ENCODE measurements at places on chromosomes 6 and 20.

DNA sequence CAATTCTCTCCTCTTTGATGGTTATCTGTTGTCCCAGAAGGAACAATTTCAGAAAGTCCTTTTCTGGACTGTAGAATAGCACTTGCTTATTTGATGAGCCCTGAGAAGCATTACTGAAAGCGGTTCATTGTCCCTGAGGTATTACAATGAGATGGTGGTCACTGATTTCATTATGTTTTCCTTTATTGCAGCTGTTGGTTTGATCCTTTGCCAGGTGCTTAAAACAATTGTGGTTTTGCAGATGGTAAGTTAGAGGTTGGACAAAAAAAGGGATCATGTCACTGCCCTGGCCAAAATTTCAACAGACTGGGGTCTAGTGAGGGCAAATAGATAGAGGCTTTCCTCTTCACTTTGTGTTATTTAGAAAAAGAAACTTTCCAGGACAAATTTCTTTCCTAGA lies 61.9 kb downstream of the ESR1 start:
- no peak for DNase-seq

DNA sequence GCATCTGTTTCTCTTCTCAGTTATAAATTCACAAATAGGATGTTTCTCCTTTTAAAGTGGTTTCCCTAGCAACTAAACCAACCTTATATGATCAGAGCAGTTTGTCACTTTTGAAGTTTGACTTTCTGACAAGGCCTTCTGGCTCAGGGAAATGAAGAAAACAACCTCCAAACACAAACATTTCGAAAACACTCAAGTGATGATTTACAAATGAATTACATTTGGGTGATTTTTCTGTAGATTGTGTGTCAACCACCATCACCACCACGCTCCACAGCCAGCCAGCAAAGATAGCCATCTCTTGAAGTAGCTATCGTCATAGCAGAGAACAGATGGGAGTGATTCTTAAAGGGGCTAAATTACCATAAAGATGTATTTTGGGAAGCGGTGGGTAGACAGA lies 16.5 kb upstream of the MLIP start:
- DNase-seq = no peak

DNA sequence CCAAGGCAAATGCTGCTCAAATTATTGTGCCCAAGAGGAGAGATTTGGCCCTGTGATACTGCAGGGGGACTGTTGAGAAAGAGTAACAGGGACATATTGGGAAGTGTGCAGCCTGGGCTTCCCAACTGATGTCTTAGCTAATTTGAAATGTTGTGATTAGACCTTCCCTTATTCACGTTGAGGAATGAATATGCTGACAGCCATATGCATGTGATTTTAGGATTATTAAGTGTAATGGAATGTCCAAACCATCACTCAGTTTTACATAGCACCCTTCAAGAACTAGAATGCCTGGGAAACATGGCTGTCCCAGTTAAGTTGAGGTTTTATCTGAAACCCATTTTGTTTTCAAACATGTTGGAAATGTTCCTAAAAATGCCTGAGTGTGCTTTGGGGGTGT lies 81.4 kb downstream of the CARMIL1 start:
- no peak for DNase-seq

GRCh38 chr20:56422076-56422823 lies 10.2 kb downstream of the CASS4 start:
- no peak for DNase-seq

DNA sequence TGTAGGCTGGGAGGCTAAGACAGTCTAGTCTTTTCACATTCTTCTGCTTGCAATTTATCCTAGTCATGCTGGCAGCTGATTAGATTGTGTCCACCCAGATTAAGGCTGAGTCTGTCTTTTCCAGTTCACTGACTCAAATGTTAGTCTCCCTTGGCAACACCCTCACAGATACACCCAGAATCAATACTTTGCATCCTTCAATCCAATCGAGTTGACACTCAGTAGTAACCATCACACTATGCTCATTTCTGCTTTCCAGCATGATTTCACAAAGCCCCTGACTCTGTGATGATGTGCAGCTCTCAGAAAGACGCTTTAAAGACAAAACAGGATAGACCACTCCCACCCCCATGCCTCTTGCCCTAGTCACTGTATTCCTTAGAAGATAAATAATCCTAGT lies 693.0 kb downstream of the HTR1B start:
- DNase-seq = no peak

GRCh38 chr20:39268981-39269461 lies 306.9 kb downstream of the DHX35 start:
- no peak for DNase-seq

DNA sequence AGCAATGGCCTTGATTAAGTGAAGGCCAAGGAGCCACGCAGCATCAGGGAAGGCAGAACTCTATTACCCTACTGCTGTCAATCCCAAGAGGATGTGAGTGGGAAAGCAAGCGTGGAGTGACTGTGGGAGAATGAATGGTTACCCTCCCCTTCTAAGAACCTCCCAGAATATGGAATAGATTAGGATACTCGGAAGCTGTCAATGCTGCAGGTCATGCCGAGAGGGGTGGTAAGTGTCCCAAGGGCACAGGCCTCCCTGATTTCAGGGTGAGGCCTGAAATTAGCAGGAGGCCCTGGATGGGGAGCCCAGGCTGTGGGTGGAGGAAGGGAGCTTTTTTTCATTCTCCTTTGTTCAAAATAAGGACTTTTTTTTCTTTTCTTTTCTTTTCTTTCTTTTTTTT lies 179.9 kb upstream of the JAG1 start:
- DNase-seq = no peak

- DNase-seq = no peak
Observed at GRCh38 chr6:99306341-99306740, 43.1 kb downstream of the FAXC start.

DNA sequence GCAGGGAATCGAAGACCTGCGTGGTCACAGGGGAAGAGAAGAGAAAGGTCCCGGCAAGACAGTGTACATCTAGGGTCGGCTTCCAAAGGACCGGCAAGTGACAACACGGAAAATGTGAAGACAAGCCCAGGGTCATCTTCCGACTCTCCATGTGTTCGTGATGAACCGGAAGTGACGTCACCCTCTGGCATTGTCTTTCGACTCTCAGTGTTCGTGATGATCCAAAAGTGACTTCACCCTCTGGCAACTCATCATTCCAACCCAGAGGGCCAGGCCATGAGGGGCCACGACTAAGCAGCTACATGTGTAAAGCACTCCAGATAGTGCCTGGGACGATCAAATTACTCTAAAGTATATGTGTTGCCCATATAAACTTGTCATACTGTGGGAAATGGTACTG lies 290.8 kb downstream of the THBS2 start:
- DNase-seq = no peak

DNA sequence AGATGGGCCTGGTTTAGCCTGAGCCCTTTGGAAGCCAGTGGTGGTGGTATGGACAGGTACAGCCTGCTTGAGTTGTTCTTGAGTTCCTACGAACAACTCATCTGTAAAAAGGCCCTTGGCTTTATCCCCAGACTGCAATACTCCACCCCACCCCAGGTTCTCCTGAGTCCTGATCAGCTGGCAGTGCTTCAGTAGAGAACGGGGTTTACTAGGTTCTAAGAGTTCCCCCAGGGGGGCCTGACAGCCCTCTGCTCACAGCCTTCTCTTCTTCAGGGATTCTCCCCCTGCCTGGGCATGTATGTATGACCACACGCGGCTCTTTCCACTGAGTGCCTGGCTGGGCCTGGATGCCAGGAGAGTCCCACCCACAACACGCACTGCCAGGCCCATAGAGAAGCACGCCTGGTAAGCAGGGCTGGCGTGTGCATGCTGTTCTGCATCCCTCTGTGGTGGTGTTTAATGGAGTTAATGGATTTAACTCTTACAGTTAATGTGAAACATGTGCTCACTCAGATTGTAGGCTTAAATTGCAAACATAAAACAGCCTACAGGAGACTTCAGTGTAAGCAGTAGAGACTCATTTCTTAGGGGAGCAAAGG lies 44.3 kb upstream of the SLC4A11 start:
- no peak for DNase-seq

DNA sequence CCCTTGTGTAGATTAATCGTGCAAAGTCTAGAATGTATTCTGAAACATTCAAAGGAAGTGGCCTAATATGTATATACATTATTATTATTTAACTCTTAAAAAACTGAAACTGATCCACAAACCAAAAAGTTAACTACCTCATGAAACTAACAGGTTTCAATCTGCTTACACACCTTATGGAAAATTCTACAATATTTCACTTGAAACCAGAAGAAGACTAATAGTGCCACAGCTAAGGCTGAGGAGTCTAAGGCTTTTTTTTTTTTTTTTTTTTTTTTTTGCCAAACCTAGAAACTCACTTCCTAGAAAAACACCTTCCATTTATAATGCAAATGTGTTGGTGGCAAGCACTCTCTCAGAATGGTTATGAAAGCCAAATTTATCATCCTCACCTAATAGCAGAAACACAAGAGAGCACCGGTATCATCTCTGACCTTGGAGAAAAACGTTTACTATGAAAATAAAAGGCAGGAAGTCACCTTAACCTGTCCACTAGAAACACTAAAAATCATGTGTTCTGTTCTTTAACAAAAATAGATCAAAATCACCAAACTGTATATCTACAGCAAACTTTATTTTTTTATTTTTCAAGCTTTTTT lies 586.1 kb downstream of the FRK start:
- no peak for DNase-seq

DNA sequence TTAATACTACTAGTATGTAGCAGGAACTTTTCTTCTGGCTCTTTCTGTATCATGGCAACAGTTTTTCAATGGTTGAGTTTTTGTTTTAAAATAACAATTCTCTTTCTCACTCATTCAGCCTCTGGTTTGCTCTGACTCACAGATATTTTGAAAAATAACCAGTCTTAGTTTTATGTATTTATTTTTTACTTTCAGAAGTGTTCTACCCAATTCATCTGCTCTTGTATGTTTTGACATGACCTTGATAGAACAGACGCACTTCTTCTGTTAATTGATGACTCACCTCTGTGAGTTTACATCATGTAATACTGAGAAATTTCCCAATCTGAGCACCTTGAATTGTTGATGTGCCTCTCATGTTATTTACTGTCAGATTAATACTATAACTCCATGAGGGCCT lies 178.9 kb downstream of the SASH1 start:
- no peak for DNase-seq

- no peak for DNase-seq
Observed at GRCh38 chr6:97399208-97399607, 116.2 kb upstream of the MMS22L start.

DNA sequence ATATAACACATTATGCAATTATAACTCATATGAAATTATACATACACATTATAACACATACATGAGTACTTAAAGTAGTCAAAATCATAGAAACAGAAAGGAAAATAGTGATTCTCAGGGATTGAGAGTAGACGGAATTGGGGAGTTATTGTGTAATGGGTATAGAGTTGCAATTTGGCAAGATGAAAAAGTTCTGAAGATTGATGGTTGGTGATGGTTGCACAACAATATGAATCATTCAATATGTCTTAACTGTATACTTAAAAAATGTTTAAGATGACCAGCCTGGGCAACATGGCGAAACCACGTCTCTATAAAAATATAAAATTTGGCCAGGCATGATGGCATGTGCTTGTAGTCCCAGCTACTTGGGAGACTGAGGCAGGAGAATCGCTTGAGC lies 372.7 kb downstream of the CDKAL1 start:
- DNase-seq = no peak

- no peak for DNase-seq
Observed at GRCh38 chr6:72094506-72094905, 208.2 kb downstream of the RIMS1 start.

DNA sequence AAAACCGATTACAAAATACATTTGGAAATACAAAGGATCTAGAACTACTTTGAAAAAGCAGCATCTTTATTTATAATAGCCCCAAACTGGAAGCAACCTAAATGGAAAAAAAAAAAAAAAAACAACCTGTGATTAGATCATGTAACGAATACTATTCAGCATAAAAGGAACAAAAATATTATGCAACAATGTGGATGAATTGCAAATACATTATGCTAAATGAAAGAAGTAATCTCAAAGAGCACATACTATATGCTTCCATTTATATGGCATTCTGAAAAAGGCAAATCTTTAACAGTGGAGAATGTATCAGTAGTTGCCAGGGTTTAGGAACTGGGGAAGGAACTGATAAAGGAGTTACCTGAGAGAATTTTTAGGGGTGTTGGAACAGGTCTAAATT lies 28.9 kb downstream of the IRAK1BP1 start:
- no peak for DNase-seq

DNA sequence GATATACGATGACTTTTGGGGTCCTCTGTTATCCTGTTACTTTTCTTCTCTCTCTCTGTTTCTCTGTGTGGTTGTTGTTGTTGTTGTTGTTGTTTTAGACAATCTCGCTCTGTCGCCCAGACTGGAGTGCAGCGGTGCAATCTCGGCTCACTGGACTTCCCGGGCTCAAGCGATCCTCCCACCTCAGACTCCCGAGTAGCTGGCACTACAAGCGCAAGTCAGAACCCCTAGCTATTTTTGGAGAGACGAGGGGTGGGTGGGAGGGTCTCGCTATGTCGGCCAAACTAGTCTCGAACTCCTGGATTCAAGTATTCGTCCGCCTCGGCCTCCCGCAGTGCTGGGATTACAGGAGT lies 19.1 kb upstream of the ABT1 start:
- no peak for DNase-seq

GRCh38 chr20:48930878-48931277 lies 9.4 kb downstream of the ARFGEF2 start:
- DNase-seq = no peak

GRCh38 chr6:53496797-53497375 lies 48.0 kb downstream of the GCLC start:
- no peak for DNase-seq

DNA sequence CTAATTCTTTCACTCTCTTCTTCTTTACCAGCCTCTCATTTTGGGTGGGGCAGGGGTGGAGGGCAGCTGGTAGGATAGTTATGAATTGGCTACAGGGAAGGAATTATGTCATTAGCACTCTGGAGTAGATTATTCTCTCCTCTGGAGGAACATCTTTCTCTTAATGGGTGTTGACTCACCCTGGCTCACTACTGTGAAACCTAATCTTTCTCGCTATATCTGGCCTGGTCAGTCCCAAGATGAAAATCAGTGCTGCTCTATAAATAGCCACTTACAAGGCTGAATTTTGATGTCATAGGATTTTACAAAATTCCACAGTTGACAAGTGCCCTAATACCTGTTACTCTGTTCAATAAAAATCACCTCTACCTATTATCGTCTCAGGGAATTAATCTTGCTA lies 151.3 kb downstream of the COL9A1 start:
- no peak for DNase-seq

DNA sequence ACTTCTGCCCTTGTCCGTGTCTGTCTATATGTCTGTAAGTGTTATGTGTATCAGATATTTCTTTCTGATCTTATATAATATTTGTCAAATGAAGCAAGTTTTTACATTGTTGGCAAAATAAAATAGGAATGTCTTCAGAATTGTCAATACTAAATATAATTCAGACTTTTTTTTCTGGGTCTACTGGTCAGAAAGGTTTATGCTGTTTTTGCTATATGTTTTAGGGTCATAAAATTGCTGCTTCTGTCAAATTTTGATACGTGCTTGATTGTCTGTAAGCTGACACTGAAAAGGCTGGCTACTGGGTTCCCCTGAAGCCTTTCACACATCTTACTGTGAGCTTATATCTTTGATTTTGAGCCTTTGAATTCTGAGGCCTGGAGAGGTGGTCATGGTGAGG lies 20.1 kb downstream of the LGSN start:
- no peak for DNase-seq
